Thymus (tissue), 14 donors: ENCODE measurements at places on chromosomes 1 and 21. TPM values are rescaled to one million over a fixed set of nuclear protein-coding genes. Genes with fewer than 3 reads are reported as not detected.

Gene ISG15
- 338 TPM for total RNA-seq

- DNase-seq = peak; percentile 70
Observed at GRCh38 chr1:44786138-44786840, 1.7 kb downstream of the BEST4 start.

Gene RGS18
- 8.8 TPM for total RNA-seq

Gene C2CD4D
- 0.05 TPM for total RNA-seq

DNA sequence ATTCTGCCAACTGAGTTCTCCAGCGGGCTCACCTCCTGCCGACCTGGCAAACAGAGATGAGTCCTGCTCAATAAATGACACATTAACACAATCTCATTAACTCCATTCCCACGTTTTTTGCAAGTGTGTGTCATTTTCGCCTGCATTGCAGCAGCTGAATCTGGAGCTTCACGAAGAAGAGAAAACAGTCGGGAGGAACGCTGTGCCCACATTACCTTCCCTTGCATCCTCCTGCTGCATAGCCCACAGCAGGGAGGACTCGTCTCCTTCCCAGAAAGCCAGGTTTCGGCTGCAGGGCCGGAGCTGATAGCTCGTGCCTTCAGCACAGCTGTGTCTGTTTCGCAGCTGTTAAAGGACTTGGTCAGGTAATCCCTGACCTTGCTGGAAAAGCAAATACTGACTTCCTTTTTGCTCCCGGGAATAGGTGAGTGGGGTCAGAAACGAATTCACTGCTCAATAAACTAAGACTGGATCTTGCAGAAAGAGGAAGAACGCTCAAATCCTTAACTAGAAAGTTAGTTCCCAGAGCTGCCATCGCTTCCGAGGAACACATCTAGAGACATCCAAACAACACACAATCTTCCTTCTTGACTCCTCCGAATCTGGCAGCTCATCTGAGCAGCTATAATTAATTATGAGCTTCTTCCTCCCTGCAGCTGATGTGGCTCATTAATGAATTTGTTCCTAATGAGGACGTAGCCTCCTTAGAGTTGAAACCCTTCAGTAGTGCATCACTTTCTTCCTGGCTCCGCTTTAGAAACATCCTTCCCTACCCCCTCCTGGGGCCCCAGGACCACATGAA, 33.0 kb downstream of the KANK4 start:
- no peak for DNase-seq

Gene GABRD
- total RNA-seq = 0.14 TPM

DNA sequence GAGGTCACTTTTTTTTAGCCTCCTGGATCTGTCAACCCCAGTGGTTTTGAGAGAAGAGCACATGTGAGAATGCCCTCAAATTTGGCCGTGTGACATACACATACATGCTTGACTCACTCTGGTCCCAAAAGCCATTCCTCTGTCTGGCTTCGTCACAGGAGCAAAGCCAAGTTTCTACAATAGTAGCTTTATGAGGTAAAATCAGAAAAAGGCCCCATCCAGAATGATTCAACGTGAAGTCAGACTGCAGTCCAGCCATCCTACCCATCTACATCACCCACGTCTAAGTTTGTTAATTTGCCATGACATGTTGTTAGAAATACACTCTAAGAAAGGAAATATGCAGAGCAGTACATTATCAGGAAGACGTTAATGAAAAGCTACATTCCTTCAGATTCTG, 245.2 kb downstream of the SDCCAG8 start:
- DNase-seq = no peak

GRCh38 chr21:15062606-15062965, 2.2 kb downstream of the NRIP1 start:
- DNase-seq = no peak

Gene SYTL1
- 49.4 TPM for total RNA-seq

Gene BSND
- 0.14 TPM for total RNA-seq

- no peak for DNase-seq
Observed at GRCh38 chr21:32094804-32095203, 184.0 kb downstream of the MIS18A start.

GRCh38 chr1:166172106-166172505, 5.3 kb upstream of the FAM78B start:
- DNase-seq = no peak

GRCh38 chr1:59972216-59972927, 45.8 kb upstream of the CYP2J2 start:
- no peak for DNase-seq

- no peak for DNase-seq
Observed at GRCh38 chr1:222275001-222275728, 272.7 kb downstream of the HHIPL2 start.

DNA sequence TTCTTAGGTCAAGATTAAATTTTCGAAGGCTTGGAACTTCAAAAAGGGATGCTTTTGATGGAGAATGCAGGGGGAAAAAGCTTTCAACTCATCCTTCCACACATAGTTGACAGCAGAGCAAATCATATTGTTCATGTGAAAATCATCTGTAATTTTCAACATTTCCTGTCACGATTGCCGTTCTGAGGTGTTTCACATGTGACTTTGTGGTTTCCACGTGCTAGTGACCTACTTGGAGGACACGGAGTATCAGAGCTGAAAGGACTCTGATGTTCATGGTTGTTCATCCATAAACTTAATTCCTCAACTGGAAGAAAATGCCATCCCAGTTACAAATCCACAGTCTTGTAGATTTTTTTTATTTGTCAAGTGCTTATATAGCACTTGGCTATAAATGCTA, 79.1 kb downstream of the ZP4 start:
- DNase-seq = no peak

DNA sequence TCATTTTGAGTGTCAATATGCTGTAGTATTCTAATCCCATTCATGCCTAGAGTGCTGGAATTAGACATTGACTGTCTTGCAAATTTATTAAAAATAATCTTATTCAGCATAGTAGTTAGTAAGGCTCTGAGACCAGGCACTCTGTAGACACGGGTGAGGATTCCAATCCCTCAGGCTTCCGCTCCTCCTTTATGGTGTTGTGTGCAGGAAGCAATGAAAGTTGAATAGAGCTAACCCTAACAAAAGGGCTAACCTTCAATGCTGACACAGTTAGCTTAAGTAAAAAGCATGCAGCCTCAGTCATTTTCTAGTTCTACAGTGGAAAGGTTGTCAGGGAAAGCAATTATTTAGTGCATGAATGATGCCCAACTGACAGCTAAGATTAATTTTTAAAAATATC, 199.6 kb upstream of the SGIP1 start:
- no peak for DNase-seq

- no peak for DNase-seq
Observed at GRCh38 chr1:193553564-193553963, 367.2 kb upstream of the B3GALT2 start.

- no peak for DNase-seq
Observed at GRCh38 chr1:151313501-151313900, 13.7 kb downstream of the PI4KB start.

- no peak for DNase-seq
Observed at GRCh38 chr1:109631513-109632505, 12.2 kb downstream of the AMPD2 start.

- peak; percentile 68 for DNase-seq
Observed at GRCh38 chr1:34029515-34029914, 135.5 kb downstream of the CSMD2 start.

Gene CD247
- 252 TPM for total RNA-seq

DNA sequence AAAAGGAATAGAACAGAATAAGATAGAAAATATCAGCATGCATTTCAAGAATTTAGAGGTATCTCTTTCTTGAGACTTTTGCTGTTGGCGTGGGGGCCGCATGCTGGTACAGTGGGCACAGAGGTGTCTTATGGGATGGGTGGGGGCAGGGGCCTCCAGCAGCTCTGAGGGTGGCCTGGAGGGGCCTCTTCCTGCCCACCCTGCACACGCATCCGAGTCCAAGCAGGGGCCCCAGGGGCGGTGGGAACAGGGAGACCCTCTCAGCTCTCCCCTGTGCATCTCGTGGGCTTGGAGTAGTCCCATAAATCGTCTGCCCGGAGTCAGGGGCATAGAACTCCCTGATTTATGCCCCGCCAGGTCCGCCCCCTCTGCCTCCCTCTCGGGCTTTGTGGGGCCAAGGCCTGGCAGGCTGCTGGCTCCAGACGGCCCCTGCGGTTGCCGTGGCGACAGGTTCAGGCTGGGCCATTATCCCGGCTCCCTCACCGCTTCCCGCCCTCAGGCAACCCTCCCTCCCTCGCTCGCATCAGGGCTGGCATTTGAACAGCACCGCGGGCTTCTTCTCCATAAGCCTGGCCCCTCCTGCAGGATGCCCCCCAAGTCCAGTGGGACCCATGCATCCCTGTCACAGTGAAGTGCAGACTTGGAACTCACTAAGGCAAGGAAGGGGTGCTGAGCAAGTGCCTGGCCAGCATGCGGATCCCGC, 133.2 kb upstream of the ZBTB40 start:
- no peak for DNase-seq

Gene C2CD2
- total RNA-seq = 8.9 TPM

- no peak for DNase-seq
Observed at GRCh38 chr1:46341222-46342083, 846 bp downstream of the NSUN4 start.

Gene CLIC4
- total RNA-seq = 29.9 TPM

Gene SYNC
- total RNA-seq = 0.66 TPM

Gene GJA8
- not detected for total RNA-seq

DNA sequence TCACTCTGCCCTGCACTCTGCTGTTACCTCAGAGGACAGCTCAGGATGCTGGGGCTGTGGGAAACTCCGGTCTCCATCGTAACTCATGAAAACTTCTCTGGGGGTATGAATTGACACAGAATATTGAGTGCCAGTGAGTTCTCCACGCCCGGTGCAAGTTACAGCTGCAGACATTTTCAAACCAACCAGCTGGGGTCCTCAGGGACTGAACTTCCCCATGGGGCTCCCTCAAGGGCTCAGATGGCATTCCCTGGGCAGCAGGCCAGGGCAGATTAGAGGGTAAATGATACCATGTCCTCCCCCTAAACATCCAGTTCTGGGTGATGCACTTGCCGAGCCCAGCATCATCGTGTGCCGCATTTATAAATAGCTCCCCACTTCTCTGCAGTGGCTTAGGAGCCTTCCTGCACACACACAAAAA, 27.8 kb upstream of the CCSAP start:
- no peak for DNase-seq

DNA sequence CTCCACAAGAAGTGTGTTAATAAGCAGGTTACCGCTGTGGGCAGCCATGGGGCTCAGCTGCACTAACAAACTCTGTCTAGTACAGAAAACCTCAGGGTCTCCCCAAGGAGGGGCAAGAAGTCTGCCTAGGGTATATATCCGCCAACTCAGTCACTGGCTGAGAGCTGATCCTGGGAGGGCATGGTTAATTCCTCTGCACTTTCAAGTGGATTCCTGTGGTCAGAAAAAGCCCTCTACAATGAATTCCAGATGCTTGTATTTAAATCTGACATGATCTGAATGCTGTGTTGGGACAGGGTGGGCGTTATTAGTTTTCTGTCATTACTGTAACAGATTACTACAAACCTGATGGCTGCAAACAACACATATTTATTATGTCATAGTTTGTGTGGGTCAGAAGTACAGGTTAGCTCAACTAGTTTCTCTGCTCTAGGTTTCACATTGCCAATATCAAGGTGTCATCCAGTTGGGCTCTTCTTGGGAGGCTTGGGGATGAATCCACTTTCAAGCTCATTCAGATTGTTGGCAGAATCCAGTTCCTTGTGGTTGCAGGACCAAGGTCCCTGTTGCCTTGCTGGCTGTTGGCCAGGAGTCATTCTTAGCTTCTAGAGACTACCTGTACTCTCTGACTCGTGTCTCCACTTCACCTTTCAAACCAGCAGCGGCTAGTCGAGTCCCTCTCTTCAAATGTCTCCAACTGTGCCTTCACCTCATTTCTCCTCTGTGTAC, 8.0 kb upstream of the SELE start:
- no peak for DNase-seq

GRCh38 chr1:153770797-153771196, 4.4 kb upstream of the SLC27A3 start:
- DNase-seq = no peak

- DNase-seq = no peak
Observed at GRCh38 chr1:170768929-170769328, 105.0 kb downstream of the PRRX1 start.

GRCh38 chr1:180539136-180539535, 19.6 kb upstream of the OVAAL start:
- DNase-seq = no peak

DNA sequence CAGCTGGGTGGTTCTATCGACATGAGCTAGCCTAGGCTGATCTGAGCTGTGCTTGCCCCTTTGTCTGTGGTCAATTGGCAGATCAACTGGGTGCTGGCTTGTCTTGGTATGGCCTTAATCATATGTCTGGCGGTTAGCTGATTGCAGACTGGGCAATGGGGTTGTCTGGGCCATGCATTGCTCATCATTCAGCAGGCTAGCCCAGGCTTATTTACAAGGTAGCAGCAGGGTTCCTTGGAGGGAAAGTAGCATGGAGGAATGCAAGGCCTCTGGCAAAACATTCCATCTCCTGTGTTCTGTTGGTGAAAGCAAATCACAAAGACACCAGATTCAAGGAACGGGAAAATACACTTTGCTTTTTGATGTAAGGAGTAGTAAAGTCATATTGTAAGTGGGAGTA, 84.0 kb upstream of the IVNS1ABP start:
- DNase-seq = no peak

- no peak for DNase-seq
Observed at GRCh38 chr1:87999852-88000251, 671.2 kb downstream of the LMO4 start.

GRCh38 chr1:109687641-109688499, at the start of gene GSTM1:
Gene GSTM1, plus strand, starts transcription at chr1:109687817. Its CDS starts 57 bp downstream, at chr1:109687874.
- no peak for DNase-seq

Gene HSD3B1
- total RNA-seq = 0.09 TPM
